Endothelial cell (in vitro differentiated cells): ENCODE measurements at places on chromosomes 1 and 21. TPM values are rescaled to one million over a fixed set of nuclear protein-coding genes. Genes with fewer than 3 reads are reported as not detected.
A peak's percentile ranks its signal among the peaks of the same experiment; 100 is the strongest.

GRCh38 chr21:46323227-46323709 lies 402 bp downstream of the C21orf58 start:
- peak; percentile 32 for DNase-seq

DNA sequence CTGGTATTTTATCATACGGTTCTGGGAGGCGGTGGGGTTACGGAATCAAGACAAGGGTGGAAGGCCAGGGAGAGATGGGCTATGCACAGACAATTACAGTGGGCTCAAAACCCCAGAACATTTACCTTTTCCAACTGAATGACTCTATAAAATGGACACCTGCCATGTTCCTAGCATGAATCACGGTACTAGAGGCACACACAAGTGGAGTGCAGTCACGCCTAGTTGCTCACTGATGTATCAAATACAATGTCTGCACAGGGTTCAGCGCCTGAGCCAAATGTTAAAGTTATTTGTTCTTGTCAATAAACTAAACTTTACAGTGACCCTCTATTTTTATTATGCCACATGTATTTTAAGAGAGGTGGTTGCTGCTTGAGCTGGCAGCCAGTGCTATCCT lies 121.4 kb downstream of the ATG4C start:
- DNase-seq, result no peak

DNA sequence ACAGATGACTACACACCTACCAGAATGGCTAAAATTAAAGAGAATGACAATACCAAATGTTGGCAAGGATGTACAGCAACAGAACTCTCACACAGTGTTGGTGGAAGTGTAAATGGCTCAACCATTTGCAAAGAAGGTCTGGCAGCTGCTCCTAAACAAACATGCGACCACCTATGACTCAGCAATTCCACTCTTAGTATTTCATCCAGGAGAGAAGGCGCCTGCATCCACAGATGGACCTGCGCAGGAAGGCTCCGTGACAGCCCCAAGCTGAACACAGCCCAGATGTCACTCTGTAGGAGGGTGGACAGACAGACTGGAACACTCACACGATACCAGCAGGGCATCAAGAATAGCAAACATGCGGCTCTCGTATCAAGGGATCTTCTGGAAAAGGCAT lies 6.7 kb downstream of the PTTG1IP start:
- DNase-seq, result no peak

DNA sequence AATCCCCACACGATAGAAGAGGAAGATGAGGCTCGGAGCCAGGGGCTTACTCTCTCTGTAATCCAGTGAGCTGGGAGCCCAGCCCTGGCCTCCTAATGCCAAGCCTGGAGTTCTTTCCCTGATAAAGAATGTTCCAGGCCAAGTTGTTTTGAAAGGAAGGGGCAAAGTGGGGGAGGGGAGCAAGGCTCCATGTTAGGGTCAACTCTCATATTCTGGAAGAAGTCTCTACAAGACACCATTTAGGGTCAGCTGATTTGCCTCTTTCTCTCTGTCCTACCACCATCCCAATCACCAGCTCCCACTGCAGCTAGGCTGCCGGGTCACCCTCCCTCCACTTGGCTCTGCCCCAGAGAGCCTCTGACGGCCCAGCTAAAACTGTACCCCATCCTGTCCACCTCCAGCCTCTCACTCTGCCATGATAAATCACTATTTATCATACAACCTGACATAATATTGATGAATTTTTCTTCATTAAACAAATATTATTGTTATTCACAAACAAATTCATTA lies 95.0 kb downstream of the GLIS1 start:
- no peak for DNase-seq

Gene IL23R
- not detected for total RNA-seq

Gene SMPDL3B
- total RNA-seq, result 3.3 TPM

GRCh38 chr1:59100708-59101374 lies 196.1 kb upstream of the FGGY start:
- DNase-seq, result no peak

- peak; percentile 33 for DNase-seq
These were observed 722 bp downstream of the TUT4 start for GRCh38 chr1:52552236-52552504.

DNA sequence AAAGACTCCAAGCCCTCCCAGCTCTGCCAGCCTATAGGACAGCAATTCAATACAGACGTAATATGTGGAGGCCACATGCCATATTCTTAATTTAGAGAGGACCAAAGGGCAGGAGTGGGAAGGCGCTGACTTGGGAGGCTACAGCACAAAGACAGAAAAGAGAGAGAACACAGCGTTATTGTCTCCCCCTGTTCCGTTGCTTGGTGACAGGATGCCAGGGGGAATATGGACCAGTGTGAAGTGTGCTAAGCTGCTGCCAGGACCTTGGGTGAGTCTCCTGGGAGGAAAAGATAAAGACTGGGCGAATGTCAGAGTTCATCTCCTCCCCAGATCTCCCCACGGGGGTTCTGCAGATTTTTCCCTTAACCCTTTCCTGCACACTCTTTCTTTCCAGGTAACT lies 102.1 kb upstream of the ADAR start:
- no peak for DNase-seq

- peak; percentile 73 for DNase-seq
These were observed 207.9 kb upstream of the C1orf87 start for GRCh38 chr1:60281360-60281932.
